NCI-H69 (cell line): ENCODE measurements at places on chromosomes 7 and 10.

DNA sequence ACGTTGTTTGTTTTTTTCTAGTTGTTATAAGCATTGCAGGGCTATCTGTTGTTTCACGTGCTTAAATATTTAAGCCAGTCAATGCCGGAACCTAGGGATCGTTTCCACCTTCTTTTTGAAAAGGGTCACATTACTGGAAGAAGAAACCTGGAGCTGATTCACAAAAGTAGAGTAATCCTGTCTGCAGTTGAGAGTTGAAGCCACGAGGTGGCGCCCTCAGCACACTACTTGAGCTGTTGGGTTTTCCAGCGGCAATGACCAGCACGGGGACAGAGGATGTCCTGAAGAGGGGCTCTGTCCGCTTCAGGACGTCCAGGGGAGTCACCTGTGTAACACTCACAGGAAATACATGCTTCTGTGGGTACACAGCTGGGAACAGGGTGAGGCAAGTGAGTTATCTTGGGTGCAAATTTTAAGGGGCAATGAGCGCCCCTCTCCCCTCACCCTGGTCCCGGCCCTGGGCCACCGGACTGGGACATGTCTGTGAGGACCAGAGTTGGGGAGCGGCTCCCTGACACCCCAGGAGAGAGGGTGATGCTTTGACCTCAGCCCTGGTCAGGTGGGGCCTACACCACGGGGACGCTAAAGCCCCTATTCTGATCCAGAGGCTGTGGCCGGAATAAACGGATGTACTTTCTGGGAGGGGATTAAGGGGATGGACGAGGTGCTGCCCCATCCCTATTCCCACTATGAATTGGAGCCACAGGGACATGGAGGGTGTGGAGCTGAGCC is 26.3 kb upstream of the WDFY4 start:
- peak; percentile 66 for DNase-seq

GRCh38 chr7:48011951-48012350 is 17.0 kb downstream of the SUN3 start:
- no peak for DNase-seq

DNA sequence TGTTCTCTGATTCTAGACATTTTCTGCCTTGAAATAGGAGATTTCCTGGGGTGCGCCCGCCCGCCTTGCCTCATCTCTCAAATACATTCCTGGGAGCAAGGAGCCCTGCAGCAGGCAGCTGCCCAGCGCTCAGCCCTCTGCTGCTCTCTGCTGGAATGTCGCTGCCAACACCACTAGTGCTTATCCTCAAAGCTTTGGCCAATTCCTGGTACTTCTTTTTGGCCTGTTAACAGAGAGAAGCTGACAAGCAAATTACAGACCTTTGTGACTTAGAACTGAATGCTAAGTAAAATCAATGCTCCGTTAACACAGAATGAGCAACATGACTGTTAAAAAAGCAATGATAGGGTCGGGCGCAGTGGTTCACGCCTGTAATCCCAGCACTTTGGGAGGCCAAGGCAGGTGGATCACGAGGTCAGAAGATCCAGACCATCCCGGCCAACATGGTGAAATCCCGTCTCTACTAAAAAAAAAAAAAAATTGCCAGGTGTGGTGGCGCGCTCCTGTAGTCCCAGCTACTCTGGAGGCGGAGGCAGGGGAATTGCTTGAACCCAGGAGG is 41.9 kb upstream of the SYPL1 start:
- DNase-seq, result peak; percentile 90

DNA sequence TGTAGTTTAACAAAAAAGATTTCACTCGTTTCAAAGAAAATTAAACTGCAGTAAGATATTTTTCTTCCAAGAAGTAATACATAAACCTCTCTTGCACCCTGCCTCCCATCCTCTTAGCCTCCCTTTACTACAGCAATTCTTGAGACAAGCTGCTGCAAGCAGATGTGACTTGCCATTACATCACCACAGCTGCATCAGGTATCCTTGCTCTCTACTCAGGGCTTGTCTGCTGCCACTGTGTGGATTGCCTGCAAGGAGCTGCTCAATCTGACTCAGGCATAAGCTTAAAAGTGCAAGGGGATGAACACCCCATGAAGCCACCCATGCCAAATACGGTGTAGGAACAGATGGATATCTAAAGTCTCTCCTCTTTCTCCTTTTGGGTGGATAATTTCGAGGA is 609.9 kb downstream of the DNAJB9 start:
- DNase-seq, result no peak

DNA sequence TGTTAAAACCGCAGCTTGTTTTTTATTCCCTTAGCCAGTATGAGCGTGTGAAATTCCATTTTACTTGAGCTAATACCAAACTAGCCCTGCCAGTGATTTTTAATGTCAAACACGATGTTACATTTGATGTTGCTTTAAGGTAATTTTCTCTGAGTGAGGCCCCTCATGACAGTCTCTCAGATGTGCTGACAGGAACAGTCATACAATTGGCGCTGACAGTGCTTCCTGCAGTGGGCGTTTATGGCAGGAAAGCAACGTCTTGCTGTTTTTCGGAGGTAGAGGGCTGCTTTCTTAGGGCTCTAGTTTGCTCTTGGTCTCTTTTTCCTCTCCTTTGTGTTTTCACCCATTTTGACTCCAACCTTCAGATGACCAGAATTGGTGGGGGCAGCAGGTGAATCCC is 19.3 kb downstream of the PON1 start:
- DNase-seq, result no peak

- DNase-seq, result no peak
Observed at GRCh38 chr10:62742536-62743061, 61.9 kb upstream of the ADO start.

DNA sequence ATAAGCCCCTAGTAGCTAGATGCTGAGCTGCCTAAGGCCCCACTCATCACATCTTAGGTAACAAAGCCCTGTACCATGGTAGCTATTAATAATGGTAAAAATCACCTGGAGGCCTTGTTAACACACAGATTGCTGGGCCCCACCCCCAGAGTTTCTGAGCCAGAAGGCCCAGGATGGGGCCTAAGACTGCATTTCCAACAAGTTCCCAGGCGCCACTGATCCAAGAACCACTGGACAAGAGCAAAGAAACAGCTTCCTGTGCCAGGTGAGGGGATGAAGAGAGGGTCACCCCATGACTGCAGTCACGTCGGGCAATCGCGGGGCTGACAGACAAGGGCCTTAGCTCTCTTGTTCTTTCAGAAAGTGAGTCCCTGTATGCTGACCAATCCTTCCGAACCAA is 46.8 kb downstream of the ACSM6 start:
- no peak for DNase-seq

- no peak for DNase-seq
Observed at GRCh38 chr10:111200505-111201186, 123.8 kb downstream of the ADRA2A start.

DNA sequence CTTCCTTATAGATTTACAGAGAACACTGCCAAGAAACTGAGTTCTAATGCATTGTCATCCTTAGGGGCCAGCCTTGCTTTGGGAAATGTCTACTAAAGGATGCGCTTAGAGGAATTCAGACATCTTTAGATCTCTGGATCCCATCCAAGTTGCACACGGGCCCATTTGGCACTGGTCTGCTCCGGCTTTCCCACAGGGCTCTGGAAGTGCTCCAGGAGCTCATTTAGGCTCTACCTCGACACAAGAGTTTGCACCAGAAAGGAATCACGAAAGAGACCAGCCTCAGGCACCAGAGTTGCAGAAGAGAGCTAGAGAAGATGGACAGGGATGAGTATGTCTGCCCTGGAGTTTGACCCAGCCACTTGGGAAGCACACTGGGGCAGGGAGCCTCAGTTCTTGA is 150.1 kb upstream of the TMEM72 start:
- DNase-seq, result no peak

DNA sequence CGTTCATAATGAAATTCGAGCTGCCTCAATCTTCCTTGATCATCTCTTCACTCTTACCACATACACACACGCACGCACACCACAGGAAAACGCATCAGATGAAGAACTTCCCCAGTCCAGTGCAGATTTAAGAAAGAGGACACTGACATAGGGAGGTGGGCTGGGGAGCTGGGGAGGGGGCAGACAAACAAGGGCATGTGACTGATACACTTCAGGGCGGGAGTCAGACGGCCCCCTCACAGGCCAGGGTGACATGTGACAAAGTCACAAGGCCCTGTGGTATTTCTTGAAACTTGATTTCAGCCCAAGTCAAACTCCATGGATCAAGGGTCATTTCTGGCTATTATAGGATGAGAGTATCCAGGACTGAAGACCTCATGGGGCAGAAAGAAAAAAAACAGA is 82.6 kb downstream of the KCNMA1 start:
- DNase-seq, result no peak

GRCh38 chr7:99289185-99289584 is 16.5 kb downstream of the MYH16 start:
- no peak for DNase-seq

- no peak for DNase-seq
Observed at GRCh38 chr10:125611756-125612155, 71.2 kb downstream of the TEX36 start.

- DNase-seq, result no peak
Observed at GRCh38 chr7:95623788-95624187, 27.5 kb upstream of the PDK4 start.
